GM23338 (cell line): ENCODE measurements at places on chromosomes 3 and 15. TPM values are rescaled to one million over a fixed set of nuclear protein-coding genes. Genes with fewer than 3 reads are reported as not detected.

CX3CR1 gene
- 0.24 TPM in 1 of 2 replicates, not detected in the other for total RNA-seq

GP9 gene
- total RNA-seq = not detected in 2 replicates

FOXL2NB gene
- total RNA-seq = 10.0 and 15.6 TPM in 2 replicates

DIPK2A gene
- 38.5 and 44.8 TPM in 2 replicates for total RNA-seq

TGM5 gene
- total RNA-seq = not detected in 2 replicates

ACTRT3 gene
- 5.2 and 6.4 TPM in 2 replicates for total RNA-seq

TATDN2 gene
- 19.1 and 21.8 TPM in 2 replicates for total RNA-seq

CCR8 gene
- not detected in 2 replicates for total RNA-seq

SNX22 gene
- 1.9 and 5.7 TPM in 2 replicates for total RNA-seq

ZMYND10 gene
- total RNA-seq = 0.31 TPM in 2 replicates

GRCh38 chr15:55960946-55961345 lies 32.5 kb downstream of the NEDD4 start:
- no peak for DNase-seq

DNA sequence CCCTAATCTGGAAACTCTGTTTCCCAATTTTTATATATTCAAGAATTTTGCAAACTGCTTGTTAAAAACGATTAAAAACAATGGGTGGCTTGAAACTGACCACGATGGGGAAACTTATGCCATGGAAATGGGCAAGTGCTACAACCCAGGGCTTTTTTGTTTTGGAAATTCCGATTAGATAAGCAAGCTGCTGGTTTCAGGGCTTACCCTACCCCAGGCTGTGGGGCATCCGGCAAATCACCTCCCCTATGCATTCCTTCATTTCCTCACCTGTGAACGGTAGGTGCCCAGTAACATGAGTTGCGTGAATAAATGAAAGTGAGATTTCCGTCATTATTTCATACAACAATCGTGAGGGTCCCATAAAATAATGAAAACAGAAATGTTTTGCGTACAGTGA lies 34.3 kb downstream of the ST6GAL1 start:
- DNase-seq = peak; percentile 54

GRCh38 chr15:80840182-80841130 lies 61.3 kb downstream of the CEMIP start:
- DNase-seq = no peak

GRCh38 chr15:100405179-100405578 lies 63.4 kb upstream of the ADAMTS17 start:
- DNase-seq = no peak

DNA sequence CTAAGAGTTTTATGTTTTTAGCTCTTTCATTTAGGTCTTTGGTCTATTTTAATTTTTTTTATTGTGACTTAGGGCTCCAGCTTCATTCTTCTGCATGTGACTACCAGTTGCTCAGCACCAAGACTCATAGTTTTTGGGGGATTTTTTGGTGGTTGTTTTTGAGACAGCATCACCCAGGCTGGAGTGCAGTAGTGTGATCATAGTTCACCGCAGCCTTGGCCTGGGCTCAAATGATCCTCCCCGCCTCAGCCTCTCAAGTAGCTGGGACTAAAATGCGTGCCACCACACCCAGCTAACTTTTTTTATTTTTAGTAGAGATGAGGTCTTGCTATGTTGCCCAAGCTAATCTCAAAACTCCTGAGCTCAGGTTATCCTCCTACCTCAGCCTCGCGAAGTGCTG lies 19.4 kb downstream of the CDV3 start:
- DNase-seq = no peak

DNA sequence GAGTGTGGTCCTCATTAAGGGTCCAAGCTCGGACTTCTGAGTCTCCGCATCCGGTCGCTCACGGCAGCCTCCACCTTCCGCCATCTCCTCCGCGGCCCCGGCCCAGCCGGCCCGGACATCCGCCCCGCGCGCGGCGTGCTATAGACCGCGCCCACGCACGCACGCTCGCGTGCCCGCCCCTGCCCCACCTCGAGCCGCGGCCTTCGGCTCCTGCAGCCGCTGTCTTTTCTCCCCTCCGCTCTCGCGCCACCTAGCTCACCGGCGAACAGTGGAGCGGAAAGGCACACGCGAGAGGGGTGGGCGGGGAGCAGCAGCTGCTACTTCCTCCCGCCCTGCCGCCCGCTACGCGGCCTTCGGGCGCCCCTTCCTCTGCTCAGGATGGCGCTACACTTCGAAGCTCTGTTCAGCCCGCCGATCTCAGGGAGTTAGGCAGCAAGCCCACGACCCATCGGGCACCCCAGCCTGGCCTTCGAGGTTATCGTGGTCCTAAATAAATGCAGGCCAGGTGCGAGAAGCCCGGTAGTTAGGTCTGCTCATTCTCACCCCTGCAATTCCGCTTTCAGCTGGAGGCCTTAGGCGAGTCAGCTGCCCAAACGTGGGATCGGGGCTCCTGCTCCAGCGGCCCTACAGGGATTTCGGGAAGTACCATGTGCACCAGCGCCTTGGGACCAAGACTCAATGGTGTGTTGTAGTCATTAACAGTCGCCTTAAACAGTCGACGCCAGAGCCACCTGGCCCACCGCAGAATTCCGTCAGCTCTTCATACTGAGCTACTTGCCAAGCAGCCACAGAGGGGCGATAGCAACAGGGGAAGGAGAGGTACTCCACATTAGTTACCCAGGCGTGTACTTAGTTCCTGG lies at the start of gene USP4:
USP4 (minus strand) TSS at position 113 of the 860 bp plus-strand sequence; CDS start at position 84, 29 bp downstream.
- DNase-seq = peak; percentile 88

DNA sequence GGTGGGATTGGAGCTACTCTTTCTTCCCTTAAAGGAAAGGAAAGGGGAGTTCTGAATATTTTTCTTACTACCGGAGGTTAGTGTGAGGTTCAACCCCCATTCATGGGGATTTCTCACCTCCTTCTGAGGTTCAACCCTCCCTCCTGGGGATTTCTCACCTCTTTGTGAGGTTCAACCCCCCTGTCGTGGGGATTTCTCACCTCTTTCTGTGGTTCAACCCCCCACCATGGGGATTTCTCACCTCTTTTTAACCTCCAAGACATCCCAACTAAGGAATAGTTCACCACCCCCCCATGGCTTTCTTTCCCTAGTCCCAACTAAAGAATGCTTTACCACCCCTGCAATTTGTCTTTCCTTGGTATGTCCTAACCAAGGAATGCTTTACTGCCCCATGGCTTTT lies 520.3 kb downstream of the EDEM1 start:
- DNase-seq = no peak

- DNase-seq = peak; percentile 98
These were observed at the start of gene MLF1 for GRCh38 chr3:158570999-158571702. TSS of gene MLF1 (plus strand) at chr3:158571194. CDS start at chr3:158571301, 107 bp downstream.

GRCh38 chr3:55406696-55407425 lies 80.2 kb downstream of the WNT5A start:
- no peak for DNase-seq

DNA sequence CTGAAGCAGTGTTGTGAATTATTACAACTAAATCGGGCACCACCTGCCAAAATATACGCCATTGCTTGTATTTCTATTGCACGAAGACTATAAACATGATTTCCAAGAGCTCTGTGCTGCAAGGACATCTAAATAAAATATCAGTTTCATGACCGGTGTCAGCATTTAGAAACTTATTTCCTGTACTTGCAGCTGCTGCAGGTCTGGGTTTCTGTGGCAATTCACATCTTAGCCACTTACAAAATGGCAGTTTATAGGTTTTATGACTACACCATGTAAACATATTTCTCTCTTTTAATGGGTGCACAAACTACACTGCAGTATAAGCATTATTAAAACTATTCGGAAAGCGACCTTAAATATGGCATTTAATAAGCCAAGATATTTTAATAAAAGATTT lies 359.4 kb downstream of the VPS13C start:
- DNase-seq = no peak

DNA sequence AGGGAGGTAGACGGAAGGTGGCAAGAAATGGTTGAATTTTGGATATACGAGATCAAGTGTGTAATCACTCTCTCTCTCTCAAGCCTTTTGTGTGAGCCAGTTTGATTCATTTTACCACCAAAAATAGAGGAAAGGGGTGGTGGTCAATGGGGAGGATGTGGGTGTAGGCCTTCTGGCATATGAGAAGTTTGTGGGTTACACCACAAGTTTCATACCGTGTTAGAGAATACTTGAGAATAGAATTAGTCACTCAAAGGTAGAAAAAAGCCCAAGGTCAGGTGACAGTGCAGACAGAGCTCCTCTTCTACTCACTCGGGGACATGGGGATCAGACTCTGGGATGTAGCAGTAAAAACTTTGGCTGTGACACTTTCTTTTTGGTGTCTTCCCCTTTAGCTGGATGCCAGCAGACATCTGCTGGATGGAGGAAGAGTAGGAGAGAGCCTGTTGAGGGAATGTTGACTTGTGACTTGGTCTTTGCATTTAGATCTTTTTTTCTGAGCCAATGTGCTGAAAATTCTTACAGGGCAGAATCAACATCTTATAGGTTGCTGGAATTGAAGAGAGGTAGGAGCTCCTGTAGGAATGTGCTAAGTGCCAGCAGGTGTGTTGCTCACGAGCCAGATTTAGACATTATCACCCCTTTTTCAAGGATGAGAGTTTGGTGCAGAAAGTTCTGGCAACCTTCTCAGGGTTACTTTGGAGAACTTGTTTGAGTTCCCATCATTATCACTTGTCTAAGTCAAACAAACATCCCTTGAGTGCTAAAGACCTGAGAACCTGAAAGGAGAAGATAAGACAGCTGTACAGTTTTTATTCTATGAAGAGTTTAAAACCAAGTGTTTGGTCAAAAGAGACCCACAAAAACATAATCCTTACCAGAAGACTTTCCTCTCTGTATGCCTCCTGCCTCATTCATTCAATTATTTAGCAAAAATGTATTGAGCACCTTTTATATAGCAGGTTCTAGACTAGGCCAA lies 43.9 kb upstream of the RYK start:
- no peak for DNase-seq

DNA sequence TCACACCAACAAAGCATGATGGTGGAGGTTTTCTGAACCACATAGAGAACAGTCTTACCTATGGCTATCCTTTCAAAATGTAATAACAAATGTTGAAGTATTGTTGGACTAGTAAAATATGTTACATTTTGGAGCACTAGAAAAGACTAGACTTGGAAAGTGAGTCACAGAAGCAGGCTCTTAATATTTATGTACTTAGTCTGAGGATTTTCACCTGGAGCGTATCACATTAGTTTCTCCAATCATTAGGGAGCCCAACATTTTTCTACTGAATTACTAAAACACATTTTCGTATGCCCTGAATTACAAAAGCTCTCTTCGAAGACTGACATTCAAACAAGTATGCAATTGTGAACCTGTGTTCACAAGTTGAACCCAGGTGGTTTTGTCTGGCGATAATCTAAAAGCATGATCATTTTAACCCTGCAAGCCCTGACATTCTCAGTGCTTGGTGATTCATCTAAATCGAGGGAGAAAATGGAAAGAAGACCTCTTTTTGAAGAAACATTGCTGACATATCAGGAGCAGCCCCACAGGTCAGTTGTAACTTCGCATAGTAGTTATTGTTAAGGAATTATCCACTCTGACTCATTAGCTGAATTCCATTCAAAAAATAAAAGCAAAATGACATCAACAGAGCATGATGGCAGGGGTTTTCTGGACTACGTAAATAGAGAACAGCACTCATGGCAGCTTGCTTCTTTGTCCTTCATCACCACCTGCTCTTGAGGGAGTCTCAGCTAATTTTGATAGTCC lies 679.8 kb upstream of the NECTIN3 start:
- DNase-seq = no peak

DNA sequence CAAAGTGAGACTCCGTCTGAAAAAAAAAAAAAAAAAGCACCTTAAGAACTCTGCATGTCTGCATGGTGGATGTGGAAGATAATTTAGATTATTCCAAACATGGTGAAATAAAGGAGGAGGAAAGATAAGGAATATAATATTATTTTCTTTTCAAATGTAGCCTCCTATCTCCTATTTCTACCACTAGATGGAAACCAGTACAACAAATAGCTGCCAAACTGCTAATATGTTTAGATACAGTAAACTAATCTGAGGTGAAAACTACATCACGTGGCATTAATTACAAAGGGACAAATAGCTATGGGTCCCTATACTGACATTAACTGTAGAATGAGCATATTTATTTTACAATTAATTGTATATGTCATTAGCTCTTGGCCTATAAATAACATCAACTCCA lies 197.8 kb downstream of the TBC1D5 start:
- DNase-seq = no peak

- DNase-seq = no peak
These were observed 18.0 kb upstream of the FBXW12 start for GRCh38 chr3:48353987-48354386.

- no peak for DNase-seq
These were observed 39.3 kb downstream of the C2CD4B start for GRCh38 chr15:62125773-62126172.

DNA sequence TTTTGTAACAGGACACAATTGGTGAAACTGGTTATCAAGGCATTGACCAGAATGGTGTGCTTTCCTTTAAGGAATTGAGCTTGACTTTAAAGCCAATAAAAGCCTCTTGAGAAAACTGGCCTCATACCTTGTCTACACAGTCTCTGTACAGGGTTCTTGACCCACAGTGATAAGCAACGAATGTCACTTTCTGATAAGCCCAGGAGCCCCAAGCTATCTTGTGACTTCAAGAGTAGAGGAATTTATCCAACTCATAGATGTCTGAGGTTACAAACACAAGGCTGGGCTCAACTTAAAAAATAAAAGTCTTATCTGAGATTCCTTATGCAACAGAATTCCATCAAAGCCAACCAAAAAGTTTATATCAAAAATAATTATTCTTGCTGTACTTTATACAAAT lies 212.1 kb downstream of the GBE1 start:
- no peak for DNase-seq

- no peak for DNase-seq
These were observed 15.4 kb downstream of the CELF6 start for GRCh38 chr15:72304596-72304995.

DNA sequence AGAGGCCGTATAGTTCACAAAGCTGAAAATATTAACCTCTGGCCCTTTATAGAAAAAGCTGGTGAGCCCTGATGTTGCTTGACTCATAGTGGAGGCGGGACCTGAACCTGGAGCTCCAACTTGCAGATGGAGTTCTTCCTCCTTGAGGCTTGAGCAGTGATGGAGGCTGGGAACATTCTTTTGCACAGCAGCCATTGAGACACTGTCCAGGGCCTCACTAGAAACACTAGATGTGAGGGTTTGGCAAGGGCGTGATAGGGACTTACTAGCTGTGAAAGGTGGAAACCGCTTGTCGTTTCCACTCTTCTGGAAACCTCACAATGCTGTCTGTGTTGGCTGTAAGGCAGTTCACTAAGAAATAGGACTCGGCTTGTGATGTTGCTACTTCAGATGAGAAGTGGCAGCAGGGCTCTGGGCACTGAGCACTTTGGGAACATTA lies 12.5 kb downstream of the SMAD6 start:
- no peak for DNase-seq

GRCh38 chr15:25527118-25527517 lies 88.3 kb upstream of the UBE3A start:
- no peak for DNase-seq

GRCh38 chr3:136905549-136905948 lies 43.5 kb downstream of the NCK1 start:
- no peak for DNase-seq

GRCh38 chr3:128572644-128573105 lies 77.9 kb downstream of the RPN1 start:
- peak; percentile 78 for DNase-seq

- no peak for DNase-seq
These were observed 881.5 kb downstream of the VGLL3 start for GRCh38 chr3:86109434-86109833.
